T follicular helper cell (primary cell): ENCODE measurements at places on chromosomes 1 and 21.

DNA sequence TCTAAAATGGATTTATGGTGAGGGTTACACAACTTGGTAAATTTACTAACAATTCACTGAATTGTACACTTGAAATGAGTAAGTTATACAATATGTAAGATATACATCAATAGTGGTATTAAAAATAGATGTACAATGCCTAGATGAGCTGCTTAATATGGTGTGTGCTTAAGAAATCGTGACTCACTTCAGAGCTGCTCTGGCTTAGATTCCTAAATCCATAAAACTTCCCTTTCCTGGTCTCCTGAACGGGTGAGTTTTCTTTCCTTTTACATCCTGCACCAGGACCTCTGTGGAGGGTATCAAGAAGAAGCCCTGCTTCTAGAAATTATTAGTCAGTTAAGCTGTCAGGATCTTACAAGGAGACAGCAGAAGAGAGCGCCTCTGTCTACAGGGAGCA is 30.4 kb downstream of the H3-3A start:
- no peak for DNase-seq

DNA sequence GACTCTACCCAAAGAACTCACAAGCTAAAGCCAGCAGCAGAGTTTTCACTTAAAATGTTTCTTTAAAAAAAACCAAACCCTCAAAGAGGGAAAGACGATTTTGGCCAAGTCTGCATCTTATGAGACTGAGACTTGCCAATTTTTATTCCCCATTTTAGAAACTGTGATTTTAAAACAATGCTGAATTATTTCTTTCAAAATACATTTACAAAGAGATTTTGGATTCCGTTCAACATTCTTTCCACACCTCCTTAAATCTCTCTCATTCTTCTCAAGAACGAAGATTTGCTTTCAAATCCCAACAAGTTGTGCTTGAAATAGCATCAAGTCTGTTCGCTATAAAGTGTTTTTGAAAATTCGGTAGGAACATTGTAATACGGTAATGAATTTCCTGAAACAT is 133.9 kb upstream of the VANGL1 start:
- DNase-seq: no peak

- no peak for DNase-seq
These were observed 94.1 kb downstream of the CLDN17 start for GRCh38 chr21:30072496-30072895.

DNA sequence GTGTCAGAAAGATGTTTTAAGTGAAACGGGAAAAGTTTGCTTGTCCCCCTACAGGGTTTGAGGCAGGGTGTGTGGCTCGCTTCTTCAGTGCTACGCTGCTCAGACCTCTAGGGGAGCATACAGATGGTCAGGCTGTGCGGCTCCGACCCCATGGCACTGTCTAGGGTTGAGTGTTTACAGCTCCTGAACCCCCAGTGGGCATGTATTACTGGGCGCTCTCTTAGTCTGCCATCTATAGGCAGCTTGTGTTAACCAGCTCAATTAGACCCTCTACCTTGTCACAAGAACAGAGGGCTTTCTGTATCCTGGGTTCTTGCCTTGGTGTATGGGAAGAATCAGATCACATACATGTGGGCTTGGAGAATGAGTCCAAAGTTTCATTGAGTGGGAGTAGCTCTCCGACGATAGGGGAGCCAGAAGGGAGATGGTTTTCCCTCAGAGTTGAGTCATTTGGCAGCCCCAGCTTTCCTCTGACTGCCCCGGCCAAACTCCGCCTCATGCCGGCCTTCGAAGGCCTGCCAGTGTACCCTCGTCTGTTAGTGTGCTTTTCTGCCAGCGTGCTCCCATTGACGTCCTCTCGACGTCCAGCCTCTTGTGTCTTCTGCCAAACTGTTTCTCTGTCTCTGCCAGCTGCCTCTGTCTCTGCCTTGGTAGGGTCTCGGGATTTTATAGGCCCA is 38.6 kb upstream of the ADGRL4 start:
- DNase-seq: no peak

GRCh38 chr21:42563686-42564085 is 50.0 kb downstream of the SLC37A1 start:
- no peak for DNase-seq

GRCh38 chr21:26954662-26955121 is 12.2 kb downstream of the ADAMTS5 start:
- DNase-seq: no peak

DNA sequence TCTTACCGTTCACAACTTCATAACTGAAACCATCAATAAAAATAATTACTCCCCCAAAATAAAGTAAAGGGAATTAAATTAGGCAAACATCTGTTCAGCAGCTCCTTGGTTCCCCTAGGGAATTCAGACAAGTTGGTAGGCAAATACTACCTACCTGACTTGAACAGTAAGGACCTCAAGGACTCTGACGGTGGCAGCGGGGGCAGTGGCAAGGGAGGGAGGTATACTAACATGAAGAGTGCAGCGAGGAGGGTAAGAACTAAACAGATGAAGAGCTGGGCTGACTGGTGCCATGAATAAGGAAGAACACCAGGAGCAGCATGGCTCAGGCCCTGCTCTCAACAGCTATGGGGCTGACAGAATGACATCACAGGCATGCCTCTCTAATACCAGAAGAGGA is 33.1 kb downstream of the MTOR start:
- DNase-seq: no peak

- DNase-seq: no peak
These were observed 7.1 kb upstream of the CRYBG2 start for GRCh38 chr1:26360807-26361604.

DNA sequence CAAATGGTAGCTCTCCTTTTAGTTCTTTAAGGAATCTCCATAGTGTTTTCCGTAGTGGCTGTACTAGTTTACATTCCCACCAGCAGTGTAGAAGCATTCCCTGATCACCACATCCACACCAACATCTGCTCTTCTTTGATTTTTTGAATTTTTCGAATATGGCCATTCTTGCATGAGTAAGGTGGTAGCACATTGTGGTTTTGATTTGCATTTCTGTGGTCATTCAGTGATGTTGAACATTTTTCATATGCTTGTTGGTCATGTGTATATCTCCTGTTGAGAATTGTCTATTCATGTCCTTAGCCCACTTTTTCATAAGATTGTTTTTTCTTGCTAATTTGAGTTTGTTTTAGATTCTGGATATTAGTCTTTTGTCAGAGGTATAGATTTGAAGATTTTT is 84.6 kb upstream of the B3GALT2 start:
- no peak for DNase-seq

- DNase-seq: no peak
These were observed 112.1 kb downstream of the ROR1 start for GRCh38 chr1:63885899-63886298.

GRCh38 chr21:16587681-16588375 is 858.0 kb downstream of the USP25 start:
- DNase-seq: no peak

GRCh38 chr1:94979656-94980581 is 53.0 kb upstream of the CNN3 start:
- DNase-seq: no peak

DNA sequence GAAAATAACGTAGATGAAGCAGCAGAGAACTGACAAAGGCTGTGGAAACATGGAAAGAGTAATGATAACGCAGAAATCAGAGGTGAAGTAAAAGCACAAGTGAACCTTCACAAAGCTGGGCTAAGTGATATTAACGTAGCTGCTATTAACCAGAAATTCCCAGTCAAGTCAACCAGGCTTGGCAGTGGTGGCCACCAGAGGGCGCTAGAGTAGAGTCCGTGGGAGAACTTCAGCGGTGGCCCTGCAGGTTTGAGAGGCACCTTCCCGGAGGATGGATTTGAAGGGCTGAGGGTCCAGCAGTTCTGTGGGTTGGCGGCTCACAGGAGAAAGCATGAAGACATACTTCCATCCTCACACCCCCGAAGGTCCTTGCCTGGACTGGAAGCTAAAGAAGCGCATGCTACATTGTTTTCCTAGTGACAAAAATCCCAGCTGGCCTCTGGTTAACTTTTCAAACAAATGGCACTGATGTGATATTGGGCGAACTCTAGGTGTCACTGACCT is 81.7 kb upstream of the ZNF648 start:
- DNase-seq: peak; percentile 72

DNA sequence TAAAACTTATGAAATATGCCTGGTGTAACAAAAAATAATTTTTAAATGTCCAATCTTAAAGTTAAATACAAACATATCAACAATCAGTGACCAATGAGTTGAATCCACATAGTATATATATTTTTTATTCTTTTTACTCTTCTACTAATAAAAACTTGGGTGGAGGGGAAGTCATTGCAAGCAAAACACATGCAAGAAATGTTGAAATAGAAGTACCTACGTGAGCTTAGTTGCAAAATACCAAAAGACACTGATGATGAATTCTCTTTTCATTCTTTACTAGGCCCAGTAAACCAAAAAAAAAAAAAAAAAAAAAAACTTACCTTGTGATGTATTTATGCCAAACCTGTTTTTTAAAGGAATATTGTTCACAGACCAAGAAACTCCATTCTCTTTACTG is 26.4 kb upstream of the PLA2G4A start:
- DNase-seq: no peak
